Caco-2 (cell line): ENCODE measurements at places on chromosomes 7 and 10. TPM values are rescaled to one million over a fixed set of nuclear protein-coding genes. Genes with fewer than 3 reads are reported as not detected.

DNA sequence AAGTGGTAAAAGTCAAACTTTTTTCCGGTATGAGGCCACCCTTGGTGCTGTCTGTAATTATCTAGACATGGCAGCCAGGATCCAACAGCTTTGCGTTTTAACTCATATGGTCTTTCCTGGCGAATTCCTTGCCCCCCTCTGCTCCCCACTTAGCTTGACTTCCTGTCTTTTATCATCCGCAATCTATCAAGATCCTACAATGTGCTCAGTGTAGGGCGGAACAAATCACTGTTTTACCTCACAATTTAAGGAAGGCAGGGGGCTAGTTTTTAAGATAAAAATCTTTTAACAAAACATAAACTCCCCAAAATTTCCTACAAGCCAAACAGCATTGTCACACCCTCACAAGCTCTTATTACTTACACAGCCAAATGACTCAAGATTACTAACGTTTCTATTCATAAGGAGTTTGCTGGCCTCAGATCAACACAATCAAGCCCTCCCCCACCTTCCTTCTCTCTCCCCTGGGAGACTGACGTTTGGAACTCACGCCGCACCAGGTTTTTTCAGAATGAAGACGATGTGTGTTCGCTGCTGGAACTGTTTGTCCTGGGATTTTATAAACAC, 1.3 kb upstream of the CDK14 start:
- H3K4me3 ChIP-seq: no peak overlapping the region
- H3K27me3 ChIP-seq: no peaks in the 10 kb centered on the region
- no peak for DNase-seq

DNA sequence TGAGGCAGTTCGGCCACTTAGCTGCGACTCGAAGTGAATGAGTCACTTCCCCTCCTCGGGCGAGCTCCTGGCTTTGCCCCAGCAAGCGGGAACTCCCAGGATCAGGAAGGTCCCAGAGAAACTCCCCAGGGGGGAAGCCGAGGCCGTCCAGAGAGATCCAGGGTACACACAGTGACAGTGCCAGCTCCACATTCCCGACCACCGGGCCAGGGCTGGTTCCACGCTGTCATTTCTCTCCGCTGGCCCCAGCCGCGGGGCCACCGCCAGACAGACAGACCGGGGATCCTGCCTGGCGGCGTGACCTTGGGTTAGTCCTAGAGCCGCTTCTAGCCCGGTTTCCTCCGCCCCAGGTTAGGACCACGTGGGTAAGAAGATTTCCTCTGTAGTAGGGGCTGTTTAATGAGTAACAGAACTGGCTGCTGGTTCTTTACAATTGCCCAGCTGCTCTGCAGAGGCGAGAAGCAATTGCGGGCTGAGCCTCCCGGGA, 463 bp upstream of the UPP1 start:
- peak; percentile 84 for DNase-seq
- peak overlapping the region; percentile 68 for H3K4me3 ChIP-seq

DNA sequence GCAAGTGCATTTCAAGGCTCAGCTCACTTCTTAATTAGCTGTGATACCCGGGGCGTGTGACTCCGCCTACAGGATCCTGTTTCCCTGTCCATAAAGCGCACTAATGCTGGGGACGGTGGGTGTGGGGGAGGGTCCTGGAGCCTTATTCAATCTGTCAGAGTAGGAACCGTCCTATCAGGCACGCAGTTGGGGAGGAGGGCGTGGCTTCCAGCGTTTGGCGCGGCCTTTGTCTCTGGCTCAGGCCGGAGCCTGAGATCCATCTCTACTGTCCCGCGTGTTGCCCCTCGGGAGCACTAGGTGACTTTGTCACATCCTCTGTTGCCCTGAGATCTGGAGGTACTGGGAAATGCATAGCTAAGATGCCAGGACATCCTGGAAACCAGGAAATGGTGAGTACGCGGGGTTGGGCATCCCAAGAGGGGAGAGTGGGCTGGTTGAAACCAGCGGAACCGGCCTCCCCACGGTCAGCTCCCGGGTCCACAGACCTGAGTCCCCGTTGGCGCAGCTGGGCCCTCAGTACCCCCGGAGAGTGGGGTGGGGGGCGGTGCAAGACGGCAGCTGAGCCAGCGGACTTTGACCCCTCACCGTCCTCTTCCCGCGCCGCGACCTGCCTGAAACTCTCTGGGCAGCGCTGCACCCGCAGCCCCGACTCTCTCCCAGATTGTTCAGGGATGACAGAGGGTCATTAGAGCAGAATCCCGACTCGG, 104.4 kb upstream of the ZNF92 start:
- no peak overlapping the region for H3K4me3 ChIP-seq
- no peaks in the 10 kb centered on the region for H3K27me3 ChIP-seq
- DNase-seq: no peak
- no peaks in the 10 kb centered on the region for H3K4me1 ChIP-seq
- no peaks in the 10 kb centered on the region for H3K36me3 ChIP-seq

DNA sequence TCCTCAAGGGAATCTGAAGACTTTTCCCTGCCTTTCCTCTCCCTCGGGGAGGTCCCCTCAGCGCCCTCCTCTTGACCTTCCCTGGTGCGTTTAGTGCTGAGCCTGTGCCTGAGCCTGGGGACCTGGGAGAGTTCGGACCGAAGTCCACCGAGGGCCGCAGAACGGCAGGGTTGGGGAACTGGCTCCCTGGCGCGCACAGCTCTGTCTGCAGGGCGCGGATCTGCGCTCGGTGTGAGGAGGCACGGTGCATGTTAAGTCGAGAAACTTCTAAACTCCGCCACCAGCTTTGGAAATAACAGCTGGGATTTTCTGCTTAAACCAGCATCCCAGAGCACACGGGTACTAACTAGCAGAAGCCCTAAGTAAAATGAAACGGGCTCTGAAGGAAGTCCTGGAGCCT, 44.2 kb upstream of the SLC29A4 start:
- H3K27me3 ChIP-seq: no peaks in the 10 kb centered on the region
- H3K27ac ChIP-seq: no peak overlapping the region
- no peak overlapping the region for H3K4me3 ChIP-seq
- H3K36me3 ChIP-seq: no peaks in the 10 kb centered on the region
- H3K4me1 ChIP-seq: peaks cover 13% of the 10 kb centered on the region
- no peak for DNase-seq

- no peak overlapping the region for H3K4me3 ChIP-seq
- H3K36me3 ChIP-seq: no peaks in the 10 kb centered on the region
- peak overlapping the region; percentile 19 for H3K27ac ChIP-seq
- H3K4me1 ChIP-seq: peaks cover 22% of the 10 kb centered on the region
- no peak for DNase-seq
Measured at GRCh38 chr7:101863598-101863997, 46.2 kb downstream of the CUX1 start.

The AMPH gene
- not detected in 2 replicates for total RNA-seq

- H3K4me1 ChIP-seq: peaks cover 10% of the 10 kb centered on the region
- H3K27ac ChIP-seq: no peak overlapping the region
- H3K4me3 ChIP-seq: no peak overlapping the region
- no peak for DNase-seq
Measured at GRCh38 chr7:20107582-20107981, 109.6 kb downstream of the MACC1 start.

GRCh38 chr10:86962136-86962980, 4.0 kb downstream of the SNCG start:
- H3K4me1 ChIP-seq: peaks cover 27% of the 10 kb centered on the region
- no peak overlapping the region for H3K27ac ChIP-seq

- peaks cover 3% of the 10 kb centered on the region for H3K36me3 ChIP-seq
- H3K4me1 ChIP-seq: peaks cover 19% of the 10 kb centered on the region
- peak overlapping the region; percentile 29 for H3K27ac ChIP-seq
- H3K4me3 ChIP-seq: no peak overlapping the region
- no peaks in the 10 kb centered on the region for H3K27me3 ChIP-seq
Measured at GRCh38 chr7:139687211-139687954, 90.4 kb downstream of the HIPK2 start.

- no peak overlapping the region for H3K4me3 ChIP-seq
- no peak for DNase-seq
- no peaks in the 10 kb centered on the region for H3K36me3 ChIP-seq
Measured at GRCh38 chr7:157500171-157500960, 163.6 kb downstream of the DNAJB6 start.

The CPA4 gene
- 0.59 and 0.72 TPM in 2 replicates for total RNA-seq

DNA sequence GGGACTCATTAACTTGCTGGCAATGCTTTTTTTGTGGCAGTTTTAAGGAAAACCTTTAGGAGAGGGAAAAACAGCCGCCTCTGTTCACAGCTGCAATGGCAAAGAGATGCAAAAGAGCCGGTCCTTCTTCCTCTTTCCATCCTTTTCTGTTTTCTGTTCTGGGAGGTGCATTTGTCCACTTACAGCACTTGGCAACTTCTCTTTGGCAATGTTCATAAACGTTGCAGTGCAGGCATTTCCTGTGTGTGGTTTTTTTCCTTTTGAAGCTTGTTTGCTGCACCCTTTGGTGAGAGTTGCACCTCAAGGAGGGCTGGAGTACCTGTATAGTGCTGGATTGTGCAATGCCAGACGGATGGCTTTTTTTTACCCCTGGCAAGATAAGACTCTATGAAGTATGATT, 53.9 kb upstream of the HABP2 start:
- no peaks in the 10 kb centered on the region for H3K36me3 ChIP-seq
- DNase-seq: no peak
- H3K27ac ChIP-seq: no peak overlapping the region
- no peaks in the 10 kb centered on the region for H3K4me1 ChIP-seq

DNA sequence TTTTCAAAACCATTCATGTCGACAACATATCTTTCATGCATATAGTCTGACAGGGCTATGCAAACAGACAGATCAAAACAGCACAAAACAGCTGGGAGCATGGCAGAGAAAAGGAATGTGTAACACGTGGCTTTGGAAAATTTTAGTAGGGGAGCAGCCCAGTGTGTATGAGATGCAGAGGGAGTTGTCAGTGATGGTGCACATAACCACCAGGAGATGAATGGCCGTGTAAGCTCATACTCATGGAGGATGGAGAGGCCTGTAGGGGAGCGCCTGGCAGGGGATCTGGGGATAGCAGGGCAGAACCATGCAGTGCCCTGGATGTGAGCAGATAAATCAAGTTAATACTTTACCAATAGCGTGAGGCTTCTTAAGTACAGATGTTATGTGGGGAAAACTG, 45.7 kb downstream of the RHOBTB1 start:
- H3K36me3 ChIP-seq: no peaks in the 10 kb centered on the region
- peaks cover 6% of the 10 kb centered on the region; the same call in 1 of the 2 replicates for H3K4me1 ChIP-seq
- no peak overlapping the region for H3K4me3 ChIP-seq
- DNase-seq: no peak

GRCh38 chr10:17472481-17473227, 18.3 kb upstream of the ST8SIA6 start:
- DNase-seq: no peak
- H3K27ac ChIP-seq: no peak overlapping the region
- H3K4me1 ChIP-seq: no peaks in the 10 kb centered on the region
- H3K36me3 ChIP-seq: no peaks in the 10 kb centered on the region

DNA sequence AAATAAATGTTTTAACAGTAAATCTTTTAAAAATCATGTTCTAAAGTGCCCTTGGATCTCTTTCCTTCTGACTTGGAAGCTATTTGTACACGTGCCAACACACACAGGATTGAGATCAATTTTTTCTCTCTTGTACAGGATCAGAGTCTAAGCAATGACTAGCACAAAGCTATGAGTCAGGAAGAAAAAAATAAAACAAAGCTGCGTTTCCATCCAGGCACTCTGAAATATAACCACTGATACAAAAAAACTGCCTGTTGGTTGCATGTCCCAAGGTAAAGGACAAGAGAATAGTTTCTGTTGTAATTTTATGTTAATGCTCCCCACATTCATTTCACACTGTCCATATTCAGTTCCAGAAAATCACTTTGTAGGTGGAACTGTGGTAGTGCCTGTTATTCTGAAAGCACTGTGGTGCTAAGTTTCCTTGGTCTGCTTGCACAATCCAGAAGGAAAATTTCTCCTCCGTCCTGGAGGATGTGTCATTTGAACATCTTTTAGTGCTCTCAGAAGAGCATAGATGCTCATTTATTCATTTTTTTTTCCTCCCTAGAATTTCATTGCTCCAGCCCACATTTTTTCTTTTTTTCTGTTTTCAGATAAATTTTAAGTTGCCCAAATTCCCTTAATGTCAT, 113.4 kb downstream of the PLXDC2 start:
- H3K27ac ChIP-seq: no peak overlapping the region
- H3K27me3 ChIP-seq: no peaks in the 10 kb centered on the region
- no peaks in the 10 kb centered on the region for H3K4me1 ChIP-seq
- H3K4me3 ChIP-seq: no peak overlapping the region
- DNase-seq: no peak

The NEUROD6 gene
- total RNA-seq: not detected in 2 replicates

DNA sequence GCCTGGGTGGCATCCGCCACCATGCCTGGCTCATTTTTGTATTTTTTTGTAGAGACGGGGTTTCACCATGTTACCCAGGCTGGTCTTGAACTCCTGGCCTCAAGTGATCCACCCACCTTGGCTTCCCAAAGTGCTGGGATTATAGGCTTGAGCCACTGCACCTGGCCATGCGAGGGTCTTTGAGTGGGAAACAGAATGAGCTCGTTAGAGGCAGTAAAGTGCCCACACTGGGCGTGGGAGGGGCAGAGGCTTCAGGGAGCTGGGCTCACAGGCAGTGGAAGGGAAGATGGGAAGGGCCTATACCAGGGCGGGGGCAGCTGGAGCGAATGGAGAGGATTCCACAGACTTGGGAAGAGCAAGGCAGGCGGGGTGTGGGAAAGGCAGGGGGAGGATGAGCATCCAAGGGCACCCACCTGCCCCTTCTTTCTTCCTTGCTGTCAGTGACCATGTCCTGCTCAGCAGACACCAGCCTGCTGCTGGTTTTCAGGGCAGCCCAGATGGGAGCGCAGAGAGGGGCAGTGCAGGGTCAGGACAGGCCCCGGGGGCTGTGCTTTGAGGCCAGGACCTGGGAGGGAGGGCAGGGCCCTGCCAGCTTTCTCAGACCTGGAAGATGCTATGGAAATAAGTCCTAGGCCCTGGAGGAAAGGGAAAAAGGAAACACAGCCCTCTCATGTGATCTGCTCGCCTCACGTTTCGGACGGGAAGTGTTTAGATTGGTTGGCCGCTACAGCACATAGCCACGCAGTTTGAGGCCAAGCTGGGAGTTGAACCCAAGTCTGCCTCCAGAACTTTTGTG, 4.2 kb downstream of the FZD9 start:
- H3K27ac ChIP-seq: no peak overlapping the region
- H3K4me3 ChIP-seq: no peak overlapping the region
- H3K27me3 ChIP-seq: no peaks in the 10 kb centered on the region
- H3K36me3 ChIP-seq: peaks cover 2% of the 10 kb centered on the region

The TLL2 gene
- total RNA-seq: 0.14 TPM in 1 of 2 replicates, not detected in the other

DNA sequence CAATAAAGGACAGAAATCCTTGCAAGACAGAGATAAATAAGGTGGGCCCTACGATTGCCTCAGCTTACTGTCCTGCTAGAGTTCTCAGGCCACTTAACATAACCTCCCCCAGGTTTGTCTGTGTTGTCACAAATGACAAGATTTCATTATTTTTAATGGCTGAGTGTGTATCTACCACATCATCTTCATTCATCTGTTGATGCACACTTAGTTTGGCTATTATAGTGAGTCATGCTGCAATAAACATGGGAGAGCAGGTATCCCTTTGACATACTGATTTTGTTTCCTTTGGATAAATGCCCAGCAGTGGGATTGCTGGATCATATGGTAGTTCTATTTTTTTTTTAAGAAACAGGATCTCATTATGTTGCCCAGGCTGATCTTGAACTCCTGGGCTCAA, 60.6 kb downstream of the PRTFDC1 start:
- H3K27ac ChIP-seq: no peak overlapping the region
- H3K36me3 ChIP-seq: no peaks in the 10 kb centered on the region; the same call in none of the 2 replicates
- peaks cover 13% of the 10 kb centered on the region for H3K4me1 ChIP-seq
- DNase-seq: no peak
